ENCODE measurements at places on chromosomes 3 and 15.

DNA sequence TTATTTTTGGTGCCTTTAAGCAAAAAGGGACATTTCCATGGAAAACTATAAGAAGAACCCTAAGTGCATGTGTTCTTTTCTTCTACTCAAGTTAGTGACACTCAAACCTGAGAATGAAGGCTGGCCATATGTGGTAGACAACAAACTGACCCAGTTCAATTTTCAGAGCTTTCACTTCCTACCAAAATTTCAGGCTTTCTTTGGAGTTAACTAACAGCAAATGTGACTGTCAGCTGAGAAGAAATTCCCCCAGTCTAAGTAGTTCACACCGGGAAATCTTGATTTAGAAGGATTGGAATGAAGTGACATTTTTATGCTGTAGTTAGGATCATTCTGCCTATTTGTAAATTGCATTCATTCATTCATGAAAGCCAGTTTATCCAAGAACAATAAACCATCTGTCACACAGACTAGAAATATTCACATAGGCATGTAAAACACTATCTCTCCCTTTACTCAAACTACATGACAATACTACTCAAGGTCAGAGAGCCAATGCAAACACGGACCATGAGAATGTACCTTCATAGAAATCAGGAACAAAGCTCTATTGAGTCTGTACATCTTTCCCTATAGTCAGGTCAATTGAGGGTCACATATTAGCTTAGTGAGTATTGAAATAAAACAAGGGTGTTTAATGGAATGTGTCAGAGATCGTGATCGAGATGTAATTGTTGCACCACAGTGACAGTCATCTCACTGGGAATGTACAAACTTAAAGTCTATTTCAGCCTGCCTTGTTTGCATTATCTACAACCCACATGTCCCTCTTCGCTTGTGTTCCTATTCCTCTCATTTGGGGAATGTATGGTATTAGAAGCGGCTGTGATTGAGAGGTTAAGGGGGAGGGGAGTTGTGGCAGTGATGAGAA is 113.8 kb upstream of the TGFBR2 start:
- DNase-seq = no peak

DNA sequence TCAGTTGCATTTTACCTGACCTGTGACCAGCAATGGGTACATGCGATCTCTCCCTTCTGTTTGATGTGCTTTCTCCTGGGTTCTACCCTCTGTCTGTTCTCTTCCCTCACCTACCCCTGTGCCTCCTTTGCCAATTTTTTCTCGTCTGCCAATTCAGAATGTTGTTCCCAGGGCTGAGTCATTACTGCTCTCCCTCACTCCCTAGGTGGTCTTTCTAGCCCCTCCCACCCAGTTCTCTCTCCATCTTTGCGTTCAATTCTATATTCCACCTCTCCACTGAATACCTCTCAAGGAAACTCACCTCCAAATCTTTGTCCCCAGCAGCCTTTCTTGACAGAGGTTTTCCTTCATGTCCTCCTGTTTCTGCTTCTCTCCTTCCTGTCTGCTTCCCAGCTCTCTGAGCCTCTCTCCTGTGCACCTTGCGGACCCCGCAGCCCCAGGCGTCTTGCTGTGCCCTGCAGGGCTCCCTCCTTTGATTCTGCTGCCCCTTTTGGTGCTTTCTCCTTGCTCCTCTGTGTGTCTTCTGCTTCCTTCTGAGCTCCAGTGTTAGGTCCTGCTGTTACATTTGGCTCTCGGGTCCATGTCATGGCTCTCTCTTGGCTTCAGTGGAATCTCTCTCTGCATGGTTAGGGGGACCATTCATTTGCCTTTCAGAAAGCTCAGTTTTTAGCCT is 398.2 kb upstream of the TPM1 start:
- no peak for DNase-seq

DNA sequence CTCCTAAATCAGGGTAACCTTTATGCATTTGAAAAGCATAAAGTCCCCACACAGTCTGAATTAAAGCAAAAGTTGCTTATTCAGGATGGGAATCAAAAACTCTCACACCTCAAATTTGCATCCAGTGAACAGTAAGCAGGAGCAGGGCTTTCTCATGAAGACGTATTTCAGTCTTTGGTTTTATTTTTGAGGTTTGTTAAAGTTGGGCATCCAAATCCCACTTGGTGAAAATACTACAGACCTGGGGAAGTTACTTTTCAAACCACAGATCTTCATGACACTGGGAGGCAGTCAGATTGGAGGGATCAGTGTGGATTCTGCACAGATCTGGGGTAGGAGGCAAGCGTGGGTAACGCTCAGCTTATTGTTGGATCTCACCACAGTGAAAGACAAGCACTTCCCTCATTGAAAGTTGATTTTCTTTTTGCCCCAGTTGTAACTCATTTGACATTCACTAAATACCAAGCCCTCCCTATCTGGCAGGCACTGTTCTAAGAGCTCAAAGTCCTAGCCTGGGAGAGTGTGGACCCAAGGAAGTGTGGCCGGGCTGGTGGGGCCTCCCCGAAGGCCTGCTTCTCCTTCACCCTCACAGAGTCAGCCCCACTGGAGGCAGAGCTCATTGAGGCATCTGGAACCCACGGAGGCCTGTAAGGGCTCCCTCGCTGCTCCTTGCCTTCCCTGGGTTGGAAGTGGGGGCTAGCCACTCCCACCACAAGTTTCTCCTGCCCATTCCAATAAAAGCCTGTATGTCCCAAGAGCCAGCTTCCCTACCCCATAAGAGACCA is 783 bp upstream of the ISG20 start:
- no peak for DNase-seq

- no peak for DNase-seq
These were observed 14.1 kb upstream of the ANXA2 start for GRCh38 chr15:60411774-60412425.

DNA sequence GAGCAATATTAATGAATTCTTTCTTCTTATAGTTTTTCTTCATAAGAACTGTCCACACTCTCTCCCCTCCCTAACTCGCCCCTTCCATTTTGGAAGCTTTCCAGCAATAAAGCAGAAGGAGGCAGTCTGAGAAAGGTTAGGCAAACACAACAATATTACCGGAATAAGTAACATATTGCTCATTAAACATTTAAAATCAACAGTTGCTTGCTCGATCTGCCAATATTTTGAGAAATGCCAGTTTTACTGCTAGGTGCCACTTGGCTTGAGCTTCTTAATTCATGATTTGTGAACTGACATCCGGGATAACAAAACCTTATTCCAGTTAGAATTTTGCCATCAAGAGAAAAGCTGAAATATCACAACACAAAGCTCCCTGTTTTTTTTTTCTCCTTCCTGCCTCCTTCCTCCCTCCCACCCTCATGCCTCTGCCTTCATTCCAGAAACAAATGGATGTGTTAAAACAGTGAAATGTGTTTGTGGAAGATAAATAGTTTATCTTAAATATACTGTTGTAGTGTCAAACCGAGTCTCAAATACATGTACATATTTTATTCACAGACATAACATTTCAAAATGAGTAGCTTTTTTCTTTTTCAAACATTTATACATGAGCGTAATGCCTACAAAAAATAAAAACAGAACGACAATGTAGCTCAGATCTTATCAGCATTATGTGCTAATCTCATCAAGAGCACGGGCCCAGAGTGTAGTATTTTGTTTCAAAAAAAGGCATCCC is 253.7 kb downstream of the GAP43 start:
- DNase-seq = no peak

DNA sequence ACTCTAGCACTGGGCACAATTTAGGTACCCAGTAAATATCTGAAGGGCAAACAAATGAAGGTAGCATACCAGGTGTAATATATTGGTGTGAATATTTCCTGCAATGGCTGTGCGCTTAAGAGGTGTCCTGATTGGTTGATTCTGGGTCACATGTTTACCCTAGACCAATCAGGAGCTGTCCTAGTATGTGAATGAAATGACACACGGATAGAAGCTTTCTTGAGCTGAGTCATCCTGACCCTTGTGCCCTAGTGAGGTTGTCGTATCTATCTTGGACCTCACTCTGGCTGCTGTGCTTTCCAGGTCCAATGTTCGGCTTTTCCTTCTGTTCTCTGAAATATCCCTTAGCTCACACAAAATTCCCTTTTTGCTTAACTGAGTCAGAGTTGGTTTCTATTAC is 58.1 kb upstream of the FOXP1 start:
- DNase-seq = no peak

- DNase-seq = no peak
These were observed 528.6 kb downstream of the TAFA4 start for GRCh38 chr3:68403741-68404140.

DNA sequence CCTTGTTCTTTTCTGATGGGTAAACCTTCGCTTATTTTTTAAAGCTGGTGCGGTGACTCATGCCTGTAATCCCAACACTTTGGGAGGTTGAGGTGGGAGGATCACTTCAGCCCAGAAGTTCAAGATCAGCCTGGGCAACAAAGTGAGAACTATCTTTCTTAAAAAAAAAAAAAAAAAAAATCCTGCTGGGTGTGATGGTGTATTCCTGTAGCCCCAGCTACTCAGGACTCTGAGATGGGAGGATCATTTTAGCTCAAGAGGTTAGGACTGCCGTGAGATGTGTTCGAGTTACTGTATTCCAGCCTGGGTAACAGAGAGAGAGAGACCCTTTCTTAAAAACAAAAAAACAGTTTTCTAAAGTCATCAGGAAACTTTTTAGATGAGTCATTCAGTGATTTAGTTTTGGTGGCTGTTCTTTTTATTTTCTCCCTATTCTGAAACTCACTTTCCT is 37.7 kb downstream of the SLMAP start:
- DNase-seq = no peak

GRCh38 chr15:30924353-30924752 is 20.6 kb downstream of the FAN1 start:
- no peak for DNase-seq

GRCh38 chr15:62488387-62488786 is 323.3 kb upstream of the C2CD4B start:
- DNase-seq = no peak

GRCh38 chr3:192170031-192170430 is 557.3 kb downstream of the FGF12 start:
- no peak for DNase-seq

DNA sequence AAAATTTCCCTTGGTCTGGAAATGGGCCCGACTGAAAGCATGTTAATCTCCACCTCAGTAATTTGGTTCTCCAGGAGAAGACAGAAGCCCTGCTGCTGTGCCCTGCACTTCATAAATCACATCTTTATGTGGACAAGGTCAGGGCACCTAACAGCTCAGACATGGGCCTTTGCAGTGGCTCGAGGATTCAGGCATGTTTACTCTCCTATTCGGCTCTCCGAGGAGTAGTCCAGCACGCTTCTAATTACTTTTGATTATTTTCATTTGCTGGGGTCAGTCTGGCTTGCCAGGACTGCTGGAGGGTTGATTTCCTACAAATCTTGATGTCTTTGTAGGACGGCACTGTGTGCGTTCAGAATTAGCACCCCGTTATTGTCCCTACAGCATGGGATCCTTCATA is 511.2 kb downstream of the MECOM start:
- DNase-seq = no peak

GRCh38 chr3:62898530-62899496 is 23.6 kb upstream of the CADPS start:
- DNase-seq = no peak

DNA sequence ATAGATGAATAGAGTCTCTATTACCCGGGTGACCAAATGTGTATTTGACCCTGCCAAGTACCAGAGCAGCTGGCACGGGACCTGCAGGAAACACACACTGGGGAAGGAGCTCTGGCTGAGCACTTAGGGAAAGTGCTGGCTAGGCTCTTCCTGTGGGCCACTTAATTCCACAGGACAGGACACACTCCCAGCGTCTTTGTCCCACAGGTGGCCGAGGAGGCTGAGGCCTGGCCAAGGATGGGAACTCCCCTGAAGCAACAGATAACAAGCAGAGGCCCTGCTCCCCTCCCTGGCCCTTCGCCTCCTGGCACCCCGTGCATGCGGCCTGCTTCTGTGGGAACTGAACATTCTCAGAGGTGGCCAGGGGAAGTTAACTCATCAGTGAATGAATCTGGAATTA is 180.8 kb downstream of the ATP10A start:
- DNase-seq = no peak
